B cell (primary cell): ENCODE measurements at places on chromosomes 1 and 21. TPM values are rescaled to one million over a fixed set of nuclear protein-coding genes. Genes with fewer than 3 reads are reported as not detected.

- H3K27me3 ChIP-seq = no peaks in the 10 kb centered on the region
- peaks cover 1% of the 10 kb centered on the region for H3K4me1 ChIP-seq
- no peak for DNase-seq
- H3K4me3 ChIP-seq = no peak overlapping the region
- no peaks in the 10 kb centered on the region for H3K36me3 ChIP-seq
Observed at GRCh38 chr1:230743899-230744298, 3.3 kb upstream of the CAPN9 start.

- H3K36me3 ChIP-seq = no peaks in the 10 kb centered on the region
- H3K4me3 ChIP-seq = no peak overlapping the region
- DNase-seq = no peak
- peaks cover 3% of the 10 kb centered on the region for H3K27me3 ChIP-seq
Observed at GRCh38 chr1:17873007-17873675, 118.0 kb downstream of the ACTL8 start.

The MRAP gene
- total RNA-seq = not detected in 2 replicates

DNA sequence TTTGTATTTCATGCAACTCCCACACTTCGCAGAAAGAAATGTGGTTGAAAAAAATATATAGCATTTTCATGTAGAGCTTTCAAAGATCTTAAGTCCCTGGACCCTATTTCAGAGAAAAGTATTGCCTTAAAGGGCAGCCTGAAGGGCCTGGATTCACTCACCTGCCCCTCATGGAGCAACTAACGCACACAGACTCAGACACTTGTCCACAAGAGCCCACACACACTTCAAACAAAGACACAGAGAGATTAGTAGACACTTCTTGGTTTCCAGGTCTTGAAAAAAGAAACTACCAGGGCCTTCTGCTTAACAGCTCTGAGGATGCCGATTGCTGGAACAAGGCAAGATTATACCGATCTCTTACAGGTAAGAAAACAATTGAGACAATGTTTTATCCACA, 122.2 kb downstream of the ZBTB18 start:
- no peak for DNase-seq
- no peaks in the 10 kb centered on the region for H3K36me3 ChIP-seq
- H3K4me3 ChIP-seq = no peak overlapping the region

DNA sequence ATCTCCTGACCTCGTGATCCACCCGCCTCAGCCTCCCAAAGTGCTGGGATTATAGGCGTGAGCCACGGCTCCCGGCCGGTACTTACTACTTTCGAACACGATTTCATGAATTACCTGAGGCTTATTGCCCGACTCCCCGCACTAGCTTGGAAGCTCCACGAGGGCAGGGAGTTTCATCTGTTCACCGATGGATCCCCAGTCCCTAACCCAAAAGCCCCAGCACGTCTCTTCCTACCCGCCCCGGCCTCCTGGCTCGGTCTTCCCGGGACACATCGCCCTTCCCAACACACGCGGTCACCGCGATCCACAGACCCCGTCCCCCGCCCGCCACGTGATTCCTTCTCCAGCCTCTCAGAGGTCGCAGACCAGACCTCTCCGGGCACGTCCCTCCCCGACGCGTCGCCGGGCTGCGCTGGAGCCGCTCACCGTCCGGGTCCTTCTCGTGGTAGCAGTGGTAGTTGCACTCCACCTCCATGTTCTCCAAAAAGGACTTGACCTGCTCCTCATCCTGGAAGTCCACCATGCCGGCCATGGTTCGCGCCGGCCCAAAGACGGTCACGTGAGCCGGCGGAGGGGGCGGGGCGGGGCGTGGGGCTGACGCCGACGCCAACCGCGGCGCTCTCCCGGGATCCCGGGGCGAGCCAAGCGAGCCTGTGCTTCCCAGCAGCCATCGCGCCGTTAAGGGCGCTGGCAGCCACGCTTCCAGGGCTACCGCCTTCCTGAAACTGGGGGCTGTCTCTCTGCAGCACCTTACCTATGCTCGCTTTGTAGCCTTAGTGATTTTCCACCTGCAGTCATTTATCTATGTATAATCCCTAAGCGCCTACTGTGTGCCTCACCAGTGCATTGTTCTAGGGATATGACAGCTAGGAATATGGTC, at the start of gene COA7:
TSS of gene COA7 (minus strand) at position 553 of the 880 bp plus-strand sequence. CDS start at position 532, 21 bp downstream.
- peak within 1 kb of the TSS; percentile 62 for H3K27ac ChIP-seq
- H3K36me3 ChIP-seq = no peaks in the 10 kb centered on the region
- H3K4me3 ChIP-seq = peak within 1 kb of the TSS; percentile 53
- H3K4me1 ChIP-seq = peaks cover 4% of the 10 kb centered on the region

GRCh38 chr1:28392027-28392652, 22.6 kb downstream of the PHACTR4 start:
- H3K4me1 ChIP-seq = no peaks in the 10 kb centered on the region
- no peak for DNase-seq
- H3K27ac ChIP-seq = no peak overlapping the region
- H3K27me3 ChIP-seq = no peaks in the 10 kb centered on the region
- no peak overlapping the region for H3K4me3 ChIP-seq

GRCh38 chr1:109492779-109493178, 1.1 kb upstream of the CYB561D1 start:
- peaks cover 33% of the 10 kb centered on the region for H3K4me1 ChIP-seq
- no peak overlapping the region for H3K4me3 ChIP-seq
- no peaks in the 10 kb centered on the region for H3K36me3 ChIP-seq
- no peak for DNase-seq
- no peak overlapping the region for H3K27ac ChIP-seq

GRCh38 chr1:208475951-208476845, 232.0 kb upstream of the PLXNA2 start:
- H3K4me1 ChIP-seq = no peaks in the 10 kb centered on the region
- H3K4me3 ChIP-seq = no peak overlapping the region
- no peak for DNase-seq
- H3K27me3 ChIP-seq = peaks cover 2% of the 10 kb centered on the region
- no peak overlapping the region for H3K27ac ChIP-seq

GRCh38 chr1:160636547-160636946, 10.3 kb downstream of the SLAMF1 start:
- H3K27me3 ChIP-seq = no peaks in the 10 kb centered on the region
- peak overlapping the region; percentile 83 for H3K27ac ChIP-seq
- H3K4me1 ChIP-seq = peaks cover 82% of the 10 kb centered on the region
- peaks cover 66% of the 10 kb centered on the region for H3K36me3 ChIP-seq

The SRSF10 gene
- total RNA-seq = 213 and 223 TPM in 2 replicates

The SPATA6 gene
- 6.7 and 10.5 TPM in 2 replicates for total RNA-seq

The OR10Z1 gene
- not detected in 2 replicates for total RNA-seq

GRCh38 chr1:168093616-168094015, 43.1 kb downstream of the GPR161 start:
- no peak for DNase-seq
- H3K4me1 ChIP-seq = no peaks in the 10 kb centered on the region
- H3K27ac ChIP-seq = no peak overlapping the region

DNA sequence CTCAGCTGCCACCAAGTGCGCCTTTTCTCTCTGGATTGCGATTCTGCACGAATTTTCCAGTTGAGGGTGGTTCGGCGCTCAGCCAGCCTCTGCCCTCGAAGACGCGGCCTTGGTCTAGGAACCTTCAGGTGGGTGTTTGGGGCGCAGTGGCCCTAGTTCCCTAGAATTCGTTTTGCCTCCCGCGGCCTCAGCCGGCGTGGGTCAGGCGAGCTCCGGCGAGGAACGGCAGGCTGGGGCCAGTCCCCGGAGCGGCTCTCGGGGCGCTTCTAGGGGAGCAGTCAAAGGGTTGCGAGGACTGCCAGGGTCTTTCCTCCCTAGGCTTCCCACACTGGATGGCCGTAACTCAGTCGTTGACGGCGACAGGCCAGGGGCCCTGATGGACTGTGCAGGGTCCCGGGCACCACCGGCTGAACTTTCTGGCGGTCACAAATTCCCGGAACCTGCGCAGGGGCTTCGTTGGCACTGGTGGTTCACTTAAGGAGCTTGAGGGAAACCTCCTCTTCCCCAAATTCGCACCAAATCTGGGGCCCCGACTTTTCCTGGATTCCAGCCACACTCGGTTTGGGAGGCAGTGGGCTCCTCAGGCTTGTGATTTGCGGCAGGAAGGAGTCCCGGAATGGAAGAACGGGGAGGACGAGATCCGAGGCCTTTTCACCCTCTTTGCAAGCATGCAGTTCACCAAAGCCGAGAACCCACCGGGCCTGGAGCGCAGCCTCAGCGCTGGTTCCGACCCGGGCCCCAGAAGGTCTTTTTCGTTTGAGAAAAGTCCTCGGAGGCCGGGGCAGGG, 1.2 kb downstream of the DMBX1 start:
- H3K36me3 ChIP-seq = no peaks in the 10 kb centered on the region

GRCh38 chr1:94970783-94971182, 43.9 kb upstream of the CNN3 start:
- no peak overlapping the region for H3K27ac ChIP-seq
- H3K36me3 ChIP-seq = no peaks in the 10 kb centered on the region
- no peak for DNase-seq
- H3K4me3 ChIP-seq = no peak overlapping the region
- no peaks in the 10 kb centered on the region for H3K27me3 ChIP-seq

DNA sequence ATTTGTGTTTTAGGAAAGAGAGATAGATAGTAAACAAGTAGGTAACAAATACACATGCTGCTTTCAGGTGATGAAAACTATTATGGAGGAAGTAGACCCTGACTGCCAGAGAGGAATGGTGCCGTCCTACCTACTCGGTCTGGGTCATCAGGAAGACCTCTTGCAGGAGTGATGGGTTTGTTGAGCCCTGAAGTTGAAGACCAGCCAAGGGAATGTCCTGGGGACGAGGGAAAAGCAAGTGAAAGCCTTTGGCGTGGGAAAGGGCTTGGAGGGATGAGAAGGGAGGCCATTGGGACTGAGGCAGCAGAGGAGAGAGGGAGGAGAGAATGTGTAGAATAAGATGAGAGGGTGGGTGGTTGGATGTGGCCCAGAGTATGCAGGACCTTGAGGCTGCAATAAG, 379.5 kb upstream of the USP24 start:
- no peaks in the 10 kb centered on the region for H3K27me3 ChIP-seq
- no peaks in the 10 kb centered on the region for H3K36me3 ChIP-seq
- DNase-seq = no peak

DNA sequence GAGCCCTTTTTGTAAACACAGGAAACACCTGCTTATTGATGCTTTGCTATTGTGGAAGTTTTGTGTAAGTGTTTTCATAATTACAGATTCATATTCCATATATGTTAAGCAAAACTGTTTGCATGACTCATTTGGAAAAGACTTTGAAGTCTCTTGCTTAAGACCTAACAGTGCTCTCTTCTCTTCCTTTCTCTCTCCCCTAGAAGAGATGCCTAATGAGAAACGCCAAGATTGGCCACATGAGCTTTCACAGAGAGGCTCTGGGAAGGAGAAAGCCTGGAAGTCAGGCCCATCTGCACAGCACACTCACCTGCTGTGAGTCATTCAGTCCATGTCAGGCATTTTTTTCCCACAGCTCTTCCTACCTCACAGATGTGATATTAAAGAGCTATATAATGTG, 101.6 kb upstream of the PALMD start:
- no peak overlapping the region for H3K27ac ChIP-seq
- no peaks in the 10 kb centered on the region for H3K4me1 ChIP-seq
- H3K36me3 ChIP-seq = no peaks in the 10 kb centered on the region
- H3K27me3 ChIP-seq = no peaks in the 10 kb centered on the region
- no peak for DNase-seq
- H3K4me3 ChIP-seq = no peak overlapping the region

The OR4F29 gene
- total RNA-seq = not detected in 2 replicates
